ENCODE measurements at places on chromosomes 16 and 17. TPM values are rescaled to one million over a fixed set of nuclear protein-coding genes. Genes with fewer than 3 reads are reported as not detected.
A peak's percentile ranks its signal among the peaks of the same experiment; 100 is the strongest.

DNA sequence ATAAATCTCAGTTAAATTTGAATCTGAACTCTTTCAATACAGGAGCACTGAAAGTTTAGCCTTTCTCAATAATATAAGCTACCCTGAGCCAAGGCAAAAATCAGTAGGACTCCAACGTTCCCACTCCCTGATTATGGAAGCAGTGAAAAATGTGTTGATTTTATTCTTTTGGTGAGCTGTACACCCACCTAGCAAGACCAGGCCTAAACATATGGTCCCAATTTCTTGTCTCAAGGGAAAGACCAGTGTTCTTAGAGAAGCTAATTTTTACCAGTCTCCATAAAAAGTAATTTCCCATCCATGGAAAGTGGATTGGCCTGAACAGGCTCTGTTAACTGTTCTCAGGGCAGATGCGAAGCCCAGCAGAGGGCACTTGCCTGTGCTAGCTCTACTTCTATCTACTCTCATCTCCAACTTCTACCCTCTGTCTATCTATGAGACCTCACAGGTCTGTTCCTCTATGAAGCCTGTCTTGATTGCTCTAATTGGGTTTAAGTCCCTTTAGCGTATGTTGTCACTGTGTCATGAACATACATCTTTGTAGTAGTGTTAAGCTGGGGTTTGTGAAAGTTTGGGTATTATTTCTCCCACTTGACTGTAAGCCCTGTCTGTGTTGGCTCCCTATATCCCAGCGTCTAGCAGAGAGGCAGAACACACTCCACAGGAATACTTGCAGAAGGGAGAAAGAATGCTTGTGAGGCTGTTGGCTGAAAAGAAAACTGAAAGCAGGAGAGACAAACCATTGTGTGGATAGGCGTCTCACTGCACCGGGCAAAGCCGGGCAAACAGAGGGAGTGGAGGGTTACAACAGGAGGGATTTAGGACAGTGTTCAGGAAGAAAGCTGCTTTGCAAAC is 167.1 kb upstream of the MAF start:
- no peak for DNase-seq
- no peaks in the 10 kb centered on the region for H3K36me3 ChIP-seq
- no peak overlapping the region for H3K4me3 ChIP-seq

GRCh38 chr17:63929860-63930766 is 2.0 kb downstream of the CD79B start:
- DNase-seq: no peak
- H3K4me1 ChIP-seq: peaks cover 12% of the 10 kb centered on the region
- H3K4me3 ChIP-seq: no peak overlapping the region
- H3K36me3 ChIP-seq: peaks cover 3% of the 10 kb centered on the region

GRCh38 chr16:85602402-85603202 is 10.5 kb upstream of the GSE1 start:
- H3K4me1 ChIP-seq: no peaks in the 10 kb centered on the region
- no peak overlapping the region for H3K27ac ChIP-seq
- H3K27me3 ChIP-seq: no peaks in the 10 kb centered on the region
- H3K4me3 ChIP-seq: no peak overlapping the region
- DNase-seq: no peak

DNA sequence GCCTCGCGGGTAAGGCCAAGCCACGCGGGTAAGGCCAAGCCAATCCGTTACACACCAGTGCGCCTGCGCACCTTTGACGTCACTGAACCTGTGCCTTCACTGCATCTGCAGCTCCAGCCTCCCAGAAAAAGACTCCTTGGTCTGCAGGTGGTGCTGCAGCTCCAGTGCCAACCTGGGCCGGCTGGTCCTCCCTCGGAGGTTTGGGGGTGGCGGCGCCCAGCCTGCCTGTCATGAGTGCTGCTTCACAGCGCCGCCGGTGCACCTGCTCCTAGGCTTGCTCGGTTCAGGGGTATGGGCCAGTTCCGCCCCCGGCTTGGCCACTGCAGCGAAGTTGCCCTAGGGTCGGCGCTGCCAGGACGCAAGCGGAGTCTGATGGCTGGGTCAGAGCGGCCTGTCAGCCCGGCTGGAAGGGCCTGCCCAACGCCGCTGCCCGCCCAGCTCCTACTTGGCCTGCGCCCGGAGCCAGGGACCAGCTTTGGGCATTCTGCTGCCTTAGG is 146.6 kb downstream of the USP22 start:
- H3K4me3 ChIP-seq: no peak overlapping the region
- H3K27me3 ChIP-seq: peaks cover 7% of the 10 kb centered on the region
- DNase-seq: peak; percentile 12
- H3K27ac ChIP-seq: no peak overlapping the region
- H3K4me1 ChIP-seq: no peaks in the 10 kb centered on the region

- H3K4me1 ChIP-seq: no peaks in the 10 kb centered on the region
- no peak overlapping the region for H3K27ac ChIP-seq
- no peaks in the 10 kb centered on the region for H3K36me3 ChIP-seq
- H3K4me3 ChIP-seq: no peak overlapping the region
- no peaks in the 10 kb centered on the region for H3K27me3 ChIP-seq
Measured at GRCh38 chr17:73782231-73782630, 138.0 kb upstream of the SDK2 start.

DNA sequence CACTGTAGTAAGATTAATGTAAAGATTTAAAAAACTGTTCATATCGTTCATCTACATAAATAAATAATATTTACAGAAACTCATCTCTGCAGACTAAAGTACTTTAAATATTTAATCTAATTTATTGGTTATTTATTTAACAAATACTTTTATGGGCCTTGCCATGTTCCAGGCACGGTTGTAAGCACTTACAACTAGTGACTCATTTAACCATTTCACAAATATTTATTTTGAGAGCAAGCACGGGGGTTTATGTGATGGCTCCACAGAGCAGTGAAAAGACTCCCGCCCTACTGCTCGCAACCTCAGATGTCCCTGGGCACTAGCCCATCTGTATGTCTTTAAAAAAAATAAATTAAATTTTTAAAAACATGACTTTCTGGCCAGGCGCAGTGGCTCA is 575.9 kb downstream of the WWOX start:
- no peak overlapping the region for H3K4me3 ChIP-seq
- no peak for DNase-seq
- H3K27me3 ChIP-seq: no peaks in the 10 kb centered on the region
- no peaks in the 10 kb centered on the region for H3K4me1 ChIP-seq
- H3K27ac ChIP-seq: no peak overlapping the region

DNA sequence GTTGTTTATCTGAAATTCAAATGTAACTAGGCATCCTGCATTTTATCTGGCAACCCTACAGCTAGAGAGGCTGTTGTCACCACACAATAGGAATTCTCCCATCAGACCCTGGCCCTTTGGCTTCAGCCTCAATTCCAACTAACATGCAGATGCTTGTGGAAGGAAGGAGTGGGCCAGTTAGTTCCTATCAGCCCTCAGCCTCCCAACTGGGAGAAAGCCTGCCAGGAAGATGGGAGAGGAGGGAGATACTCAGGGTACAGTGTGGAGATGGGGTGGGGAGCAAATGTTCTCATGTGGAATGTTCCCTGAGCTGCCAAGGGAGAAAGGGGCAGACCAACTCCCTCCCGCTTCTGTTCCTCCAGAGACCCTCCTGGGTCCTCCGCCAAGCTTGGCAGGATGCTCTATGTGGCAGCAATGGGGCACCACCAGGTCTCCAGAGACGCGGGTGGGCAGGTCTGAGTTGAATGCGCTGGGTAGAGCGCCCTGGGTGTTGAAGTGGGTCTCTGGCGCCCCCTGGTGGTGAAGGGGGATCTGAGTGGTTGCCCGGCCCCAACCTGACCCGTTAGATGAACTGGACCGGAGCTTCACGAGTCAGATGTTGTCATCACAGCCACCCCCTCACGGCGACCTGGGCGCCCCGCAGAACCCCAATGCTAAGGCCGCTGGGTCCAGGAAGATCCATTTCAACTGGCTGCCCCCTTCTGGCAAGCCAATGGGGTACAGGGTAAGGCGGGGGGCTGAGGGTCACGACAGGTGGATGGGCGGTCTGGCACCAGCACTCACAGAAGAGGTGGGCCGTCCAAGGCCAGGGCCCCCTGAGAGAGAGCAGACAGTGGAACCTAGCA is 15.2 kb downstream of the GALK1 start:
- no peak overlapping the region for H3K27ac ChIP-seq
- H3K4me3 ChIP-seq: no peak overlapping the region
- DNase-seq: peak; percentile 76
- H3K4me1 ChIP-seq: peaks cover 10% of the 10 kb centered on the region
- no peaks in the 10 kb centered on the region for H3K36me3 ChIP-seq

- H3K27ac ChIP-seq: no peak overlapping the region
- H3K27me3 ChIP-seq: peaks cover 18% of the 10 kb centered on the region
- peaks cover 16% of the 10 kb centered on the region for H3K4me1 ChIP-seq
- DNase-seq: no peak
- no peak overlapping the region for H3K4me3 ChIP-seq
- no peaks in the 10 kb centered on the region for H3K36me3 ChIP-seq
Measured at GRCh38 chr16:50244140-50244503, 22.2 kb upstream of the ADCY7 start.

- peaks cover 14% of the 10 kb centered on the region for H3K4me1 ChIP-seq
- no peak overlapping the region for H3K27ac ChIP-seq
- DNase-seq: no peak
- peak overlapping the region; percentile 73 for H3K4me3 ChIP-seq
- peaks cover 16% of the 10 kb centered on the region for H3K36me3 ChIP-seq
Measured at GRCh38 chr17:76076146-76076764, 1.7 kb downstream of the GALR2 start.

DNA sequence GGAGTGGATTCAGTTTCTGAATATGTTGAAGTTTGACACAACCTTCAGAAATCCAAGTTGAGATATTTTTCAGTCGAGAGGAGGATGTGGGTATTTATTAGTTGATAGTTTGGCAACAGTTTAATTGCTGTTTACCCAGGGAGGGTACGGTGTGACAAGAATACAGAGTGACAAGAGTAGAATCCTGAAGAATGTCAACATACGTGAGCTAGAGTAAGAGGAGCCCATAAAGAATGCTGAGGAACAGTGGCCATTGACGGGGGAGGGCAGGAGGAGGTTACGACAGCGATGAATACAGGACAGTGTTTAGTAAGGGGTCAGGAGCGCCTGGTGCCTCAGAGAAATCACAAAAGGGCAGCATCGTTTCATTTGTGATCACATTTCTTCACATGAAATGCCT is 76.5 kb downstream of the AATF start:
- no peak for DNase-seq
- H3K4me3 ChIP-seq: no peak overlapping the region
- H3K4me1 ChIP-seq: peaks cover 36% of the 10 kb centered on the region
- H3K27ac ChIP-seq: peak overlapping the region; percentile 53
- H3K36me3 ChIP-seq: peaks cover 34% of the 10 kb centered on the region

DNA sequence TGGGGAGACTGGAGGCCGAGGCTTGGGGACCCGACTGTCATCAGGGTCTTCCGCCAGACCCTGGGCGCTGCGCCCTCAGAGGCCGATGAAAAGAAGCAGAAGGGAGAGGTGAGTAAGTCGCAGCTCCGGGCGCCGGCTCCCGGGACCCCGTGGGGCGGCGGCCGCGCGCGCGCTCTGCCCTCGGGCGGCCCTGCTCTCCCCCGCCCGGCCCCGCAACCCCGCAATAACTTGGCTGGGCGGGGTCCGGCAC is 392 bp upstream of the ABHD15 start:
- peak overlapping the region; percentile 96 for H3K27ac ChIP-seq
- peaks cover 33% of the 10 kb centered on the region for H3K36me3 ChIP-seq
- H3K27me3 ChIP-seq: no peaks in the 10 kb centered on the region
- H3K4me3 ChIP-seq: peak overlapping the region; percentile 94

DNA sequence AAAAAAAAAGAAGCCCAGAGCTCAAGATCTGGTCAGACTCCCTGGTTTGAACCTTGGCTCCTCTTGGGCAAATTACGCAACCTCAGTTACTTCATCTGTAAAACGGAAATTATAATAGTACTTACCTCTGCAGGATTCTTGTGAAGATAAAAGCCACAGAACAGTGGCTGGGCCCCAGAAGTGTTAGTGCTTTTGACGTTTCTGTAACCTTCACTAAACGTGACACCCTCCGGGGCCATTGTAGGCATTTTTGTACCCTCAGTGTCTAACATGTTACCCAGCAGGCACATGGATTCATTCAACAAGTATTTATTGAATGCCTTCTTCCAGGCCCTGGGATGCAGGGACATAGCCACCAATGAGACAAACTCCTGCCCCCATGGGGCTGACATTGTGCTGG is 58.0 kb downstream of the PITPNC1 start:
- H3K4me3 ChIP-seq: peak overlapping the region; percentile 18
- H3K4me1 ChIP-seq: peaks cover 59% of the 10 kb centered on the region
- H3K27ac ChIP-seq: peak overlapping the region; percentile 52

- H3K27me3 ChIP-seq: no peaks in the 10 kb centered on the region
- no peak overlapping the region for H3K4me3 ChIP-seq
- H3K27ac ChIP-seq: no peak overlapping the region
- no peak for DNase-seq
Measured at GRCh38 chr17:57624386-57624785, 120.7 kb downstream of the CCDC182 start.

DNA sequence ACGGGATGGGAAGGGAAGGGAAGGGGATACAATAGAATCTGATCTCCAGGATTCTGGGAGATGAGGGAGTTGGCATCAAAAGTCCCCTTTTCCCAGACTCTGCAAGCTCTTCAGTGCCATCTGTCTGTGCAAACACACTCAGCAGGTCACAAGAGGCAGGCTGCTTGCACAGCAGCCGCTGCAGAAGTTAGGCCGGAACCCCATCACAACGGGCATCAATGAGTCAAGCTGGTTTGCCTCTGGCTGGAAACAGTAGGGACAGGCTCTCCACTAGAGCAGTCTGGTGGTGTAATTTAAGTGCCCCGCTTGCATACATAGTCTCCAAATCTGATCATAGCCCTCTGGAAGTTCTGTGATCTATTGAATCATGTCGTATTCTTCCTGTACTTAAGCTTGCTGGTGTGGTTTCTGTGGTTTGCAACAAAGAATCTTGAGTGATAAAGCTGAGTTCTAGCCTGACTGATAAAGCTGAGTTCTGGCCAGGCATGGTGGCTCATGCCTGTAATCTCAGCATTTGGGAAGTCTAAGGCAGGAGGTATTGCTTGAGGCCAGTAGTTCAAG is 33.7 kb upstream of the KDM8 start:
- peak; percentile 67 for DNase-seq
- H3K4me3 ChIP-seq: peak overlapping the region; percentile 39
- peak overlapping the region; percentile 82 for H3K27ac ChIP-seq
- H3K36me3 ChIP-seq: peaks cover 14% of the 10 kb centered on the region
- H3K27me3 ChIP-seq: no peaks in the 10 kb centered on the region

Gene MFAP4
- not detected for total RNA-seq

Gene PLA2G10
- not detected for total RNA-seq

Gene HAS3
- 1.2 TPM for total RNA-seq

Gene KRTAP16-1
- total RNA-seq: not detected
